KG1 (cell line): ENCODE measurements at places on chromosomes 6 and 20.

GRCh38 chr20:33251496-33251895 is 15.7 kb downstream of the BPIFA1 start:
- no peak for DNase-seq

DNA sequence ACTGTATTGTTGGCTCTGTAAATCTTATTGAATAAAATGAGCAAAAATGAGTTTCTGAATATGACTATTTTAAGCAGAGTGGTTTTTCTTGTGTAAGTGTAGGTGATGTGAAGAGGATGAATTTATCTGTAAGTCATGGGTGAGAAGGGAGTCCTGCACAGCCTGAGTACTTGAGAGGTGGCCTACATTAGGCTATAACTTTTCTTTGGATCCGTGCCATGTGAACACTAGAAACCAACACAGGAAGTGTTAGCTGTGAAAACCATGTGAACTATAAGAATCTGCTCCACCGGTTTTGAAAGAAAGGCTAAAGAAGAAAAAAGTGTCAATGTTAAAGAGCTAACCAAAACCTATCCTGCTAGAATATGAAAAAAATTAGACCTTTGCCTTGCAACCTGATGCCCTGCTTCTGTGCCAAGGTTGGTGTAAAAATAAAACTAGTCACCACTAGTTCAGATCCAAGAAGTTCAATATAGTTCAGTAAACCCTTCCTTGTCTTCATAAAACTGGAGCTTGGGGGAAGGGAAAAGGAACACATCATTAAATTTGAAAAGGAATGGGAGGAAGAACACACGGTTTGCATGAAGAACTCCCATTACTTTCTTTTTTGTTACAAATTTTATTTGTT is 21.3 kb downstream of the PLCB1 start:
- DNase-seq = no peak

DNA sequence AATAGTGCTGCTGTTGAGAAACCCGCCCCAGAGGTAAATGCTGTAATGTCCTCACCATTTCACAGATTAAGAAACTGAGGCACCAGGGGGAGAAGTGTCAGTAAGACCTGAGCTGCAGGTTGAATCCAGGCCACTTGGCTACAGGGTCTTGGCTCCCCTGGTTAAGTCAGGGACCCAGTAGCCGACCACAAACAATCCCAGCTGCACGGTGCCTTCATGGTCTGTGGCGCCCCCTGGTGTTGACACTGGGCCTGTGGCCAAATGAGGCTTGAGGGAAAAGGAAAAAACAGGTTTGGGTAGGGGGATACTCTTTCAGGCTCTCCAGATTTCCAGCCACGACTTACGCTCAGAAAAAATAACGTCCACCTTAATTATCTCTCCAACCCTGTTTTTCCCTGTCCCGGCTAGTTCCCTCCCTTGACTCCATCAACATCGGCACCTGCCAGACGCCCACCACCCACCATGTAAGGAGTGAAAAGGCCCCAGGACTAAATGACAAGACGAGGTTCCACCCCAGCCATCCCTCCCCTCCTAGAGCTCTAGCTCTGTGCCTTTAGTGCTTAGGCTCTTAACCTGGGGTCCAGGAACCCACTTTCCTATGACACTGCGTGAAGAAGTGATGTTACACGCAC is 47.7 kb upstream of the POLR1H start:
- no peak for DNase-seq

DNA sequence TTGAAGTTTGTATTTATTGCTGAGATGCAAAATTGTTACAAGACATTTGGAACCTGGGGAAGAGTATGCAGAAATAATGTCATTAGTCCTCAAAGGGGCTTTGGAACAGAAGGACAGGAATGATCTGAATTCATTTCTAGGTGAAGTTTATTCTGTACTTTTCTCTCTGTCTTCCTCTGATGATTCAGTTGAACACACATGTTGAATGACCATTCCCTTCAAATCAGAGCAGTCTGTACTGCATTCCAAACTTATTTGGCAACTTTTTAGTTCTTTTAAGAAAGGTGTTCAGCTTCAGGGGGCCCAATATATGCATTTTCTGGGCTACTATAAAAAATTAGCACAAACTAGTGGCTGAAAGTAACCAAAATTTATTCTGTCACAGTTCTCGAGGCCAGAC is 213.9 kb upstream of the LAMP5 start:
- no peak for DNase-seq

DNA sequence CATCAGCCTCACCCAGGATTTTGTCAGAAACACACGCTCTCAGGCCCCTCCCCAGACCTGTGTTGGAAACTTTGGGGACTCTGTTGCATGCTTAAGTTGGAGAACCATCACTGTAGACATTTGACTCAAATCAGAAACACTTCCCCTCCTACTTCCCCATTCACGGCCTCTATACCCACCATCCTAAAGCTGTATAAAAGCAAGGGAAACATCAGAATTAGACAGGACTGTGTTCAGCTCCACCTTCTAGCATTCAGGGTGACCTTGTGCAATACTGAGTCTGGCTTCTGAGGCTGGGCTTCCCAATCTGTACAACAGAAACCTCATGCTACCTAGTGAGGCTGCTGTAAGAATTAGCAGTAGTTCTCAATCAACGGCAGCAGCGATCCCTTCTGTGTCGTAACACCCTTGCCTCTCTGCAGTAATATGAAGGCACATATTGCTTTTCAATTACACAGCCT is 252.3 kb downstream of the LY86 start:
- DNase-seq = no peak

DNA sequence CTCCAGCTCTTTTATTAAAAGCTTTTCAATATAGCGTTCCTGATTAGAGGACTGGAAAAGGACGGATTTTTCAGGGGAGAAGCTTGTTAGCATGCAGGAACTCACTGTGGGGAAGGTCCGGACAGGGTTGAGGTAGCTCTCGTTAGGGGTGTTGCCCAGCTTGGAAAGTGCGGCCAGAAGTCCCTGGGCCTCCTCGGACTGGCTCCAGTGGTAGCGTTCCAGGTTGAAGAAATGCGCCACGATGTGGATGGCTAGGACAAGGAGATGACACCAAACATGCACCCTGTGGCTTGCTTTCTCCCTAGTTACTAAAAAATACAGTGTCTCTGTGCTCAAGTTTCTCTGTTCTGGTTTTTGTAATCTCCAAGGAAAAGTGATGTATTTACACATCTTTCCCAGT is 12.5 kb downstream of the NOX3 start:
- DNase-seq = no peak
